ENCODE measurements at places on chromosomes 11 and 22.
A peak's percentile ranks its signal among the peaks of the same experiment; 100 is the strongest.

DNA sequence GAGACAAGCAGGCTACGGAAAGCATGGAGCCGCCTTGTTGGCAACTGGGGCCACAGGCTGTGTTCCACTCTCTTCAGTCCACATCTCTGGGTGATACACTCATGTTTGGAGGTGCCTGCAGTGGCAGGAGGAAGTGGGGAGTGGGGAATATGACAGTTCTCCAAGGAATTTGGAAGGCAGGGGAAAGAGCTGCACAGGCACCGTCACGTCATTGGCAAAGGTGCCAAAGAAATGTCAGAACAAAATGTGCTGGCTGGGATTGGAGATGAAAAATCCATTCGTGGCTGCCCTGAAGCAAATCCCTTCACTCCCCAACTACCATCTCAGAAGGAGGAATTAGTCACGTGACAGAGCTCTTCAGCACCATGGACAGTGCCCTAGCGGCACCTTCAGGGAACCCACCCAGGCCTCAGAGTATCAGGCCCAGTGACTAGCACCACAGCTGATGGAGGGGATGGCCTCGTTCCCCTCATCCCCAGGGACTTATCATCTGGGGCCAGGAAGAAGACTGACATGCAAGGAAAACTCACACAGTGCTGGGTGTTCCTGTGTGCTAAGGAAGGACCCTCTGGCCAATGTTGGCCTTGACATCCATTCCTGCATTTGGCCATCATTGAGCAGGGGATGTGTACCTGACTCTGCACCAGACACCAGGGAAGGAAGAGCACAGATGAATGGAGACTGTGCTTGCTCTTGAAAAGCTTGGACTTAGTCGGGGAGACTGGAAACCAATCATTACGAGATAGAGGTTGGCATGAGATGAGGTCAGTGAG is 48.5 kb upstream of the PRDM11 start:
- DNase-seq, result peak; percentile 20

GRCh38 chr11:65403607-65404121 is 17.2 kb downstream of the FRMD8 start:
- DNase-seq, result no peak

DNA sequence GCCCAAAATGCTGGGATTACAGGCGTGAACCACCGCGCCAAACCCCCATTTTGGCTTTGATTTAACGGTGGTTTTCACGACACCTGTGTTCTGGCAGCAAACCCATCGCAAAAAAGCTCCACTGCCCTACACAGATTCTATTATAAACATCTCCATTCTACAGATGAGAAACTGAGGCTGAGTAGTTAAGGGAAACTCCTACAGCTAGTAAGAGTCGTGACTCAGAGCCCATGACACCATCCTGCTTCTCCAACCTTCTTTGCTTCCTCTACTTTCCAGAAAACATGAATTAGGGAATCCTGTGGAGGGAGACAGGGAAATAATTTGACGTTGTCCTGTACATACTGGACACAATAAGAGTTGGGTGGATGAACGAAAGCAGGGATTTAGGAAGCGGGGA is 429 bp upstream of the SNX15 start:
- DNase-seq, result no peak

DNA sequence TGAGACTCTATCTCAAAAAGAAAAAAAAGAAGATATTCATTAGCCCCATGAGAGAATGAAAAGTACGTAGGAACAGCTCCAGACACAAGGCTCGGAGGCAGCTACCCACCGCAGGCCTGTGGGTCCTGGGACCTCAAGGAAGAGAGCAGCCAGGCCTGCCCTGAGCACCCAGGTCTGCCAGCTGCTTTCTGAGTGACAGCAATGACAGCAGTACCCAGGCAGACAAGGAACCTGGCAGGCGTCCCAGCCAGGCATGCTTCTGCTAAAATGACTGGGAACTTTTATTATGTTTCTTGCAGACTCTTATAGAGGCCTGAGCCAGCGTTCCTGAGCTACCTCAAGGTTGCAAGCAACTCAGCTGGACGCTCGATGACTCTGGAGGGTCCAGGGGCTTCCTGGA is 31.6 kb downstream of the CPT1A start:
- no peak for DNase-seq
